Stimulated activated CD8-positive, alpha-beta memory T cell treated with anti-CD3 and anti-CD28 coated beads, Interleukin-2, amount 100 ng/mL, for 1 hour (primary cell): ENCODE measurements at places on chromosomes 7 and 10.

DNA sequence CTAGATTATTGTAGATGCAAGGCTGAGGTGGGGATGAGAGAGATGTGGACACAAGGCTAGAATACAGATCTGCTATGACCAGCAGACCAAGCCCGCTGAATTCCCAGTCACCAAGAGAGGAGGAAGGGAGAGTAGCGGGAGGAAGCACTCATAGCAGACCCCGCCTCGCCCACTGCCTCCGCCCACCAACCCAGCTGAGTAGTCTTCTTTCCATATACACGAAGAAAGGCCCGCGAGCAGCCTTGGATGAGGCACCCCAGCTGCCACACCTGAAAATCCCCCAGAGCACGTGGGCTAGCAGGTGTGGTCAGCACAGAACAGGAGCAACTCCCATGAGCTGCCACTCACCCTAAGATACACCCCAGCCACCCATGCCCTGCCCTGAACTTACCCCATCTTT is 7.9 kb upstream of the H2BK1 start:
- DNase-seq = no peak

DNA sequence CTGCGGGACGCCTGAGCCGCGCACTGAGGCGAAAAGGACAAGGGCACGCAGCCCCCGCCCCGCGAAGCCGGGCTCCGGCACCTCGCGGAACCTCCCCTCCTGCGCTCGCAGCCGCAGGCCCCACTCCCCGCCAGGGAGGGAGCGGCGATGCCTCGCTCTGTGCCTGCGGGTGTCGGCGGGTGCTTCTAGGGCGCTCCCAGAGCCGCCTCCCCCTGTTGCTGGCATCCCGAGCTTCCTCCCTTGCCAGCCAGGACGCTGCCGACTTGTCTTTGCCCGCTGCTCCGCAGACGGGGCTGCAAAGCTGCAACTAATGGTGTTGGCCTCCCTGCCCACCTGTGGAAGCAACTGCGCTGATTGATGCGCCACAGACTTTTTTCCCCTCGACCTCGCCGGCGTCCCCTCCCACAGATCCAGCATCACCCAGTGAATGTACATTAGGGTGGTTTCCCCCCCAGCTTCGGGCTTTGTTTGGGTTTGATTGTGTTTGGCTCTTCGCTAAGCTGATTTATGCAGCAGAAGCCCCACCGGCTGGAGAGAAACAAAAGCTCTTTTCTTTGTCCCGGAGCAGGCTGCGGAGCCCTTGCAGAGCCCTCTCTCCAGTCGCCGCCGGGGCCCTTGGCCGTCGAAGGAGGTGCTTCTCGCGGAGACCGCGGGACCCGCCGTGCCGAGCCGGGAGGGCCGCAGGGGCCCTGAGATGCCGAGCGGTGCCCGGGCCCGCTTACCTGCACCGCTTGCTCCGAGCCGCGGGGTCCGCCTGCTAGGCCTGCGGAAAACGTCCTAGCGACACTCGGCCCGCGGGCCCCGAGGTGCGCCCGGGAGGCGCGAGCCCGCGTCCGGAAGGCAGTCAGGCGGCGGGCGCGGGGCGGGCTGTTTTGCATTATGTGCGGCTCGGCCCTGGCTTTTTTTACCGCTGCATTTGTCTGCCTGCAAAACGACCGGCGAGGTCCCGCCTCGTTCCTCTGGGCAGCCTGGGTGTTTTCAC is 519 bp downstream of the ITGB8 start:
- DNase-seq = no peak

- DNase-seq = no peak
Observed at GRCh38 chr7:40232242-40232893, 97.6 kb downstream of the SUGCT start.

DNA sequence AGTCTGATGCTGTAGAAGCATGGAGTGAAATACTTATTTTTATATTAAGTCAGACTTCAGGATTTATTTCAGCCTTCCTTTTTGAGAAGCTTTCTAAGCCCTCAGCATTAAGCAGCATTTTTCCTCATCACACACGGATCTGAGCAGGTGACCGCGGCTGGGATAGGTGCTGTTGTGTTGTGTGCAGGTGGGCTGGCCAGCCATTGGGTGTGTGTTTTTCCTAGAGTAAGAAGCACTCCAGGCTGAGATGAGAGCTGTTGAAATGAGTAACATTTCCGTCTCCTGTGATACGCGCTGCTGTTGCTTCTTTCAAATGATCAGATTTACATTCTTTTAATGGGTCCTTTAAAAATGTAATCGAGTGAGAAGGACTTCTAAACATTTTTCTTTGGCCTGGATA is 63.9 kb downstream of the INSYN2A start:
- DNase-seq = no peak

DNA sequence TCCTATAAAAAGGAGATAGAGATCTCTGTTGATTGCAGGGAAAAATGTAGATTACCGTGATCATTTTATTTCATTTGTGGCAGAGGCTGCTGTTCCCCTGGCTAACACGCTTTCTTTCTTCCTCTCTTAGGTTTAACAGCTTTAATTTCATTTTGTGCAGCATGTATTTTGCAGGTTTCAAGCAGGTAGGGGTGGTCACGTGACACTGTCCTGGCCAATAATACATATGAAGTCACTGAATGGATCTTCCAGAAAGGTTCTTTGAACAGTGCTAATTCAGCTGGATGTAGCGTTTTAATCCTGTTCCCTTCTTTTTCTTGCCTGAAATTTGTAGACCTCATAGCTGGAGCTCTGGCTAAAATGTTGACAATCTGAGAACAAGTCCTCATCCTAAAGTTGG is 3.6 kb upstream of the EPHB6 start:
- no peak for DNase-seq

DNA sequence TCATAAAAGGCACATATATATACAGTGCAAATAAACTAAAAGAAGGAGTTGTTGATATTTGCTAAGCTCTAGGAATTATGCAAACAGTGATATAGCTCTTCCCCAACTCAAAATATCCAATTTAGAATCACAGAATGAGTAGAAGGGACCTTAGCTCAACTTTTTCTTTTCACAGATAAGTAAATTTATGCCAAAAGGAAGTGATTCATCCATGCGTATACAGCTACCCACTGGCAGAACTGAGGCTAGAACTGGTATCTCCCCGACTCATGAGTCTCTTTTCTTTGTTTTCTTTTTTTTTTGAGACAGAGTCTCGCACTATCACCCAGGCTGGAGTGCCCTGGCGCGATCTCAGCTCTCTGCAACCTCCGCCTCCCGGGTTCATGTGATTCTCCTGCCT is 54.2 kb upstream of the SVIL start:
- DNase-seq = no peak

GRCh38 chr10:58070956-58071355 is 196.7 kb downstream of the IPMK start:
- no peak for DNase-seq

GRCh38 chr10:1475771-1476454 is 261.4 kb downstream of the ADARB2 start:
- DNase-seq = no peak

GRCh38 chr7:140525743-140526142 is 46.4 kb upstream of the MKRN1 start:
- DNase-seq = no peak

DNA sequence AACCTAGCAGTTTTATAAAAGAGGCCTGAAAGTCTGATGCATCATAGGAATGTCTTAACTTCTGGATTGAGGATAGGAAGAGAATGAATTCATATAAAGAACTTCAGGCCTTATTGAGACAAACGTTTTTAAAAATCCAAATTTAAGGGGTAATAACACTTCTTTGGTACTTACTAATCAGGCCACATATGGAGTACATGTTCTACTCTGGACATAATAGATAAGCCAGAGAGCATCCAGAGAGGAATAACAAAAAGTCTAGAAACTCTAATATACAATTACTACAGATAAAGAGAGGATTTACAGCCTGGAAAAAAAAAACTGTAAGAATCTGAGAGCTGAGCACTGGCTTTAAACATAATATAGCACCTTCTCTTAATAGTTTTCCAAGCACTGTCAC is 2.9 kb downstream of the MTPAP start:
- DNase-seq = no peak

GRCh38 chr7:106994833-106995232 is 49.7 kb upstream of the PRKAR2B start:
- DNase-seq = no peak

GRCh38 chr10:49338604-49339003 is 39.6 kb downstream of the C10orf71 start:
- no peak for DNase-seq

DNA sequence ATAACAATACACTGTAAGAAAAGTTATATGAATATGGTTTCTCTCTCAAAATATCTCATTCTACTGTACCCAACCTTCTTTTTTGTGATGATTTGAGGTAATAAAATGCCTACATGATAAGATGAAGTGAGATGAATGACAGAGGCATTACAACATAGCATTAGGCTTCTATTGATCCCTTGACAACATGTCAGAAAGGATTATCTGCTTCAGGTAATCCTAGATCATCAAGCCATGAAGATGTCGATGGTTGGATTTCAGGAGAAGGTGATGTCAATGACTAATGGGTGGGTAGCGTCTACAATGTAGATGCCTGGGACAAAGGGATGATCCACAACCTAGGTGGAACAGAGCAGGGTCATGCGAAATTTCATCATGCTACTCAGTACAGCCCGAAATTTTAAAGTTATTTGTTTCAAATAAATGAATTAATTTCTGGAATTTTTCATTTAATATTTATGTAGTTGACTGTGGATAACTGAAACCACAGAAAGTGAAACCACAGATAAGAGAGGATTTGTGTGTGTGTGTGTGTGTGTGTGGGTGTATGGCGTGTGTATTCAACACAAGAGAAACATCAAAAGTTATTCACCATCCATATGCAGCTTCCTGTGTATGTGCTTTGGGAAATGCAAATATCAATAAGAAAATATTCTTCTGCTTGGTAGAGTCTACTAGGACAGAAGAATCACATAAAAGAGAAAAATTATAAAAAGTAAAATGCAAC is 77.0 kb downstream of the MAGI2 start:
- DNase-seq = no peak

GRCh38 chr10:11305825-11306593 is 288.3 kb downstream of the CELF2 start:
- DNase-seq = no peak

- DNase-seq = no peak
Observed at GRCh38 chr7:41885078-41885477, 182.2 kb upstream of the INHBA start.

DNA sequence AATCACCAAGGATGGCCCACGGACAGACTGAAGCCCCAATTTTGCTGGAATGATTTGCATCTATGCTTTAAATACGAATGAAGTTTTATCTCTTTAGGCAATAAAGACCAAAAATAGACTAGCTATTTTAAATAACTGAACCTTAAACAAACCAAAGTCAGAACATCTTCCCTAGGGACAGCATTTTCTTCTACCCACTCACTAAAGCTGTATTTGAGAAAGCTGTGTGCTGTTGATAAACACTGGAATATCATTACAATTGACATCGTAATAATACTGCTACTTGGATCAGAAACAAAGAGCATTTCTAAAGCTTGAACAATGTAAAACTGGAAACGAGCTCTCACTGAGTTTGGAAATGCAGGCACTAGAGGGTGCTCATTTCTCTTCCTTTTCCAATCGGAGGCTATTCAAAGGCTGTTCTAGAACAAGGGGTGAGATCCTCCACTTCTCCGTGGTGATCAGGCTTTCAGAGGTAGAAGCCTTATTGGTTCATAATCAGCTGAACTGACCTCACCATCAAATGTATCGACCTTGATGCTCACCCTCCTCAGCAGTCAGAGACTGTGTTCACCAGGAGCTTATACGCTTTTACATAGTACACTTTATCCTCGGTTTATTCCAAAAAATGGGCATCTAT is 225.3 kb upstream of the PRSS1 start:
- no peak for DNase-seq

DNA sequence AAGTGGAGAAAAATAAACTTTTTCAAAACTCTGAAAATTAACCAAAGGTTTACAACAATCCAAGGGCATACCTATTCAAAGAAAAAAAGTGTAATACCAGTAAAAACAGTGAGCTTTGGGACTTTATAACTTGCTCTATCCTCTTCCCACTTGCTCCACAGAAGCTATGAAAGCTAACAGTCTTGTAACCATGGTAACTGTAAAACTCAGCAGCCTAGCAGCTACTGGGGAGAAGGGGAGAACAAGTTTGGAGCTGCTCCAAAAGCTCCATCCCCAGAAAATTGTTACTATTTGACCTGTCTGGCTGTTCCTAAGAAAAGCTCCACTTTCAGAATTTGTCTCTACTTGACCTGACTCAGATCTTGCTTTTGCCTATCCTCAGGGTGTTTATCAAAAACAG is 191.5 kb downstream of the OTUD1 start:
- DNase-seq = no peak

DNA sequence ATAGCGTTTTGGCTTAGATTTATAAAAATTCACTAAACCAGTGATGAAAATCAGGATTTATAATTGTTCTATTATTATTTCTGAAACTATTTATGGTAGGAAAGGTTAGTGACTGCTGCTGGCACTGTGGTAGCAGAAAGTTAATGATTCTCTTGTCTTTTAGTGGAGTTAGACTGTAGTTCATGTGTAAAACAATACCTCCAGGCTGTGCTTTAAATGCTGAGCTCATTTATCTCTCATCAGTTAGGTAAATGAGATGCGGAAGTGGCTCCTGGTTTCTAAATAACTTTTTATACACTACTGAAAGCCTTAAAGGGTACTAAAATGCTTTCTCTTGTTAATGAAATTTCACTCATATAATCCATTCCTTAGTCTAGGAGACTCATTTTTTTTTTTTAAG is 326.8 kb upstream of the POT1 start:
- no peak for DNase-seq

DNA sequence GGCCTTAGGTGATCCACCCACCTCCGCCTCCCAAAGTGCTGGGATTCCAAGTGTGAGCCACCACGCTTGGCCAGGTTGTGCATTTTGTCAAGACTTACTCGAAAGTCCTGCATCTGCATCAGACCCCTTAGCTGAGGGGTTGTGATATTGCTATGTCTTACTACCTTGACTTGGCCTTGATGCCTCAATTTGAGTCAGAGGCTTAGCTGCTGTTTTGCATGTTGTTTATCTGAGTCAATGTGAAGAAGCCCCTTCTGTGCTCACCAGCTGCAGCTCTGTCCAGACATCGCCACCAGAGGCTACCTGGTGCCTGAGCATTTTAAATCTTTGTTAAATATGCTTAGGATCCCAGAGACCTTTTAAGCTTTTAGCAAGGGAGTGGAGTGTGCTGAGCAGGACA is 18.1 kb downstream of the UBE2D4 start:
- DNase-seq = no peak

- DNase-seq = no peak
Observed at GRCh38 chr10:23191764-23192711, at the start of gene PTF1A. PTF1A (plus strand) TSS chr10:23192312; CDS start chr10:23192531, 219 bp downstream.

GRCh38 chr10:131676800-131677421 is 223.9 kb upstream of the PPP2R2D start:
- DNase-seq = no peak

DNA sequence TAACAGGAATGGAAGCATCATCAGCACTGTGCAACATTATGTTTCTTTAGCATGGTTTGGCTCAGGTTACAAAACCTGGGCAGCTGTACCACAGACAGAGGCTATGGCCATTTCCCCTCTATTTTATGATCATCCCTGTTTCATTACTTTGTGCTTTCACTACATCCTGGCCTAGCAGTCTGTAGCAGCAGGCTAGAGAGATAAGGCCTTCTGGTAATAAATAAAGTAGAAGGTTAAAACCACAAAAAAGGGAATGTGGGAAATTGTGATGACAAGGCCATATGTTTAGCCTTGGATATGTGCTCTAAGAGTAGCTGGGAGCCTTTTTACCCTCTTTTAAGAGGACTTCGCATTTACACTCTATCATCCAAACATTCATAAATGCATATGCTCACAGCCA is 266.2 kb upstream of the PHF14 start:
- no peak for DNase-seq
